ENCODE measurements at places on chromosomes 5 and 9.
A peak's percentile ranks its signal among the peaks of the same experiment; 100 is the strongest.

- DNase-seq = peak; percentile 83
Observed at GRCh38 chr5:176611435-176611834, 1.5 kb upstream of the GPRIN1 start.

DNA sequence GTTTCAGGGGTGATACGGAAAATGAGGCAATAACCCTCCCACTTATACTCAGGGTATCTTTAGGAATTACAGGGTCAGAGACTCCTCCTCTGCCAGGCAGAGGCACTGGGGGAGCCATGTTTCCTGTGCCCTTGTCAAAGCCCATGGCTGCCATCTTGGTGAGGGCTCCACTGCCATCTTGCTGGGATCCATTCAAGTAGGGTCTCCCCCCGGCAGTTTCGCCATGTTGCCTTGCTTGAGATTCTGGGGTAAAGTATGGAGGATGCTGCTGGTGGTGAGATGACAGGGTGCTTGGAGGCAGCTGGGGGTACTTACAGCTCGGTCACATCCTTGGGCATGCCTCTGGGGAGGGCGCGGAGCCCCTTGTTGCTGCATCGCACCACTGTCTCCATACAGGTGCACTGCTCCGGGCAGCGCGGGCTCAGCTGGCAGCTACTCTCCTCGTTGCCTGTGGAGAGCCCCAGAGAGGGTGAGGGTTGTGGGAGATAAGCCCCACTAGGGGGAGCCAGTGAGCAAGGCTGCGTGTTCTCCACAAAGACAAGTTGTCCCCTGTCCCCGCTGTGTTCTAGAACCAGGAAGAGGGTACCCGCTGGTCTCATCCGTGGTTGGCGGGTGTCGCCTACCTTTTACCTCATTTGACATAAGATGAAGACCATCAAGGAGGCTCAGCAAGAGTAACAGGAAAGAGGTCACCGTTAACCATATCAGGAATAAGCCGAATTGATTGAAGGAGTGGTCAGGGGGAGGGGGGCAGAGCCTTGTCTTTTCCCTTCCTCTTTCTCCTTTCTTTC lies 169.0 kb upstream of the PANK3 start:
- peak; percentile 34 for DNase-seq

DNA sequence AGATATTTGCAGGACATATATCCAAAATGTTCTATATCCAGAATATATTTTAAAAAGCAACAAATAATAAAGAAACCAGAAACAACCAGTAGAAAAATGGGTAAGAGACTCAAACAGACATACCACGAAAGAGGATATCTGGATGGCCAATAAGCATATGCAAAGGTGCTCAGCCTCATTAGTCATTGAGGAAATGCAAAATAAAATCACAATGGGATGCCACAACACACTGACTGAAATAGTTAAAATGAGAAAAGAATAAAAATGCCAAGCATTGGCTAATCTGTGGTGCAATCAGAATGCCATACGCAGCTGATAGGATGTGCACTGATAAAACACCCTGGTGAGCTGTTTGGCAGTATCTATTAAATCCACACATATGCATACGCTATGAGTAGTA lies 265.8 kb upstream of the ANKH start:
- no peak for DNase-seq

- no peak for DNase-seq
Observed at GRCh38 chr9:111904891-111905291, 8.3 kb downstream of the UGCG start.

GRCh38 chr5:79611046-79611829 lies 1.0 kb upstream of the TENT2 start:
- DNase-seq = no peak

DNA sequence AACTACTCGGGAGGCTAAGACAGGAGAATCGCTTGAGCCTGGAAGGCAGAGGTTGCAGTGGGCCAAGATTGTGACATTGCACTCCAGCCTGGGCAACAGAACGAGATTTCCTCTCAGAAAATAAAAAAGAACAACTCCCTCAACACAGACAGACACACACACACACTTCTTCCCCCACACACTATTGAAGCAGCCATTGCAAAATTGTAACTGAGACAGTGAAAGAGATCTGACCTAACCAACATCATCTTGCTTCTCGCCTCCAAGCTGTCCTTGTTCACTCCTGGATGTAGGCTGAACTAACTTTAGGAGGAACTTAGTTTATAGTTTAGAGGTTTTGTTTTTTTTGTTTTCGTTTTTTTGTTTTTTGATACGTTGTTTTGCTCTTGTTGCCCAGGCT lies 13.0 kb upstream of the PLIN2 start:
- DNase-seq = no peak

GRCh38 chr5:163585206-163585605 lies 79.8 kb downstream of the MAT2B start:
- peak; percentile 38 for DNase-seq

GRCh38 chr9:121671612-121672155 lies 20.2 kb downstream of the DAB2IP start:
- DNase-seq = no peak

GRCh38 chr5:178445534-178445933 lies 144.7 kb downstream of the COL23A1 start:
- DNase-seq = no peak

GRCh38 chr5:76143884-76144283 lies 60.7 kb downstream of the SV2C start:
- DNase-seq = no peak

DNA sequence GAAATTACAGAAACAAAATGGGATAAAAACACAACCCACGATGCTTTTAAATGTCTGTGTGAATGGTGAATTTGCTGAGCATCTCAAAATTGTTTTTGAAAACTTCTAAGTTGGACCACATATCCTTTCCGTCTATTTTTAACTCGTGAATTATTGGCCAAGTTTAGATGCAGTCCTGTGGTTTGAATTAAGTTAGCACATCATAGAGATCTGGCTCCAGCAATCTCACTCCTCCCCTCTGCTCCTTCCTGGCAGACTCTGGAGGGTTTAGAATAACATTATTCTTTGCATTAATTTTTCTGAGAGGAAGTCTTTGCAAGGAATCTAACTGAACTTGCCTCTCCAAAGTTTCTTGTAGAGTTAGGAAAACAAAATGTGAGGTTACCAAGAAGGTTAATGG lies 14.5 kb upstream of the ANKRD55 start:
- no peak for DNase-seq

GRCh38 chr5:123133438-123134100 lies 44.5 kb downstream of the PRDM6 start:
- DNase-seq = no peak

- DNase-seq = peak; percentile 28
Observed at GRCh38 chr9:130433168-130433946, 11.4 kb upstream of the ASS1 start.

Measured in ACHN (cell line).